Stimulated activated CD8-positive, alpha-beta memory T cell treated with anti-CD3 and anti-CD28 coated beads, Interleukin-2, amount 100 ng/mL, for 48 hours (primary cell): ENCODE measurements at places on chromosomes 5 and 9.

DNA sequence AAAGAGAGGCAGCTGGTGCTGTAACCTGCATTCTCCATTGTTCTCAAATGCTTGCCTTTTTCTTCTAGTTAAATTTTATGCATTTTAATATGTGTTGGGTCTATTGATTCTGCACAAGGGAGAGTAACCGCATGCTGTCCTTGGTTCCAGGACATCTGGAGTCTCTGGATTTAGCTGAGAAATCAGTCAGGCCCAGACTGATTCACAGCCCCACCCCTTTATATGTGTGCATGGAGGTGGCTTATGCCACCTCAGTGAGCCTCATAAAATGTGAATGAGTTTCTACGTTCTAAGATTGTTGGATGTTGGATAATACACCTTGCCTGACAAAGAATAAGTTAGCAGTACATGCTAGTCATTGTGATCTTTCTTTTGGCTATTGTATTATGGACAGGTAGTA is 110.1 kb upstream of the PANK3 start:
- no peak for DNase-seq

DNA sequence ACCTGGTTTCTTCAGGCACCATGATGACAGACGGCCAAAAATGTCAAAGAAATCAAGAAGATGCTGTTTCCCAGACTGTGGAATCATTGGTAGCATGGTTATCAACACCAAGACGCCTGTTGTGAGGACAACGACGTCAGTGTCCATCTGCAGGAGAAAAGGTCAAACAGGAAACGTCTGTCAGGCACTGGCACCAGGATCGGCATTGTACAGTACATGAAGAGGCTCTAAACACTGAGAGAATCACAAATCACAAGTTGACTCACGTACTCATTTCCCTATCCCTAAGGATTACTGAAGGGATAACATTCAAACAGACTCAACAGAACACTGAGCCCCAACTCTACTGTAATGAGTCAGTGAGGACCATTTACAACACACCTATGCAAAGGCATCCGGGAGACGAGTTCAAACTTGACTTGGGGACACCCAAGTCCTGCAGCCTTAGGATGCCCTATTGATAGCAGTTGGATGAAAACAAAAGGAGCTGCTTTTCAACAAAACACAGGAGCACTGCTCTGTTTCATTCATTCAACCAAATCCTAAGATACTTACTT is 21.0 kb downstream of the TSC1 start:
- no peak for DNase-seq

- DNase-seq, result no peak
These were observed 35.8 kb downstream of the IZUMO3 start for GRCh38 chr9:24509850-24510249.

GRCh38 chr5:141533897-141534296 is 45.0 kb downstream of the PCDHGC5 start:
- no peak for DNase-seq

- DNase-seq, result no peak
These were observed 195.0 kb downstream of the ADAMTSL1 start for GRCh38 chr9:18668944-18669343.

DNA sequence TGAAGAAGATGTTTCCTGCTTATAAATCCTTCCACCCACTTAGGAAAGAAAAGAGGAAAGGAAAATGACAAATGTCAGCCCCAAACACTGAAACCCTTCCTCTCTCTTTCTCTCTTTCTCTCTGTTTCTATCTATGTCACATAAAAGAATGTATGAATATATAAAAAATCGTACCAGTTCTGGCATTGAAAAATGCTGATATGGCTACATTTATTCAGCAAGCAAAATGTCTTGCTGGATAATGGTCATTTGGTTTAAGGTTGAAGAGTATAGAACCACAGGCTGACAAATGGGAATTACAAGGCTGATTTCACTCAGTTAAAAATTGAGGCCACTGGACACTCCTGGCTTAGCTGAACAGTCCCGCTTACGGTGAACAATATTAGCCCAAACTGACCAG is 335.9 kb downstream of the PARP8 start:
- DNase-seq, result no peak

DNA sequence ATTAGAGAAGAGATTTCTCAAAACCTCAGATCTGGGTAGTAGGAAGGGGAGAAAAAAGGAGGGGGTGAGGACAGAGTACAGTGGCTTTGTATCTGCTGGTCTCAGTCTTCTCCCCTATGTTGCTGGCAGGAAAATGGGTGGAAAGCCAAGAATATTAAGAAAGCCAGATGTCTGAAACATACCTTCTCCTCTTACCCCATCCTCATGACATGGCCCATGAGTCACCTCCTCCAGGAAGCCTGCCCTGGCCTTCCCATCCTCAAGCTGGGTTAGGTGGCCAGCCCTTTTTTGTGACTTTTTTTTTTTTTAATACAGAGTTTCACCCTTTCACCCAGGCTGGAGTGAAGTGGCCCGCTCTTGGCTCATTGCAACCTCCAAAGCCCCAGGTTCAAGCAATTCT is 61.8 kb downstream of the ABCA1 start:
- DNase-seq, result no peak

GRCh38 chr5:180807654-180808414 is 5.2 kb upstream of the MGAT1 start:
- no peak for DNase-seq

- no peak for DNase-seq
These were observed 127.5 kb upstream of the WWC1 start for GRCh38 chr5:168163966-168164365.

- no peak for DNase-seq
These were observed 590.7 kb downstream of the RAB3C start for GRCh38 chr5:59173578-59173977.

GRCh38 chr9:114210136-114210535 is 54.8 kb downstream of the COL27A1 start:
- no peak for DNase-seq

- no peak for DNase-seq
These were observed 149.2 kb upstream of the CDKN2B start for GRCh38 chr9:22158271-22158670.

DNA sequence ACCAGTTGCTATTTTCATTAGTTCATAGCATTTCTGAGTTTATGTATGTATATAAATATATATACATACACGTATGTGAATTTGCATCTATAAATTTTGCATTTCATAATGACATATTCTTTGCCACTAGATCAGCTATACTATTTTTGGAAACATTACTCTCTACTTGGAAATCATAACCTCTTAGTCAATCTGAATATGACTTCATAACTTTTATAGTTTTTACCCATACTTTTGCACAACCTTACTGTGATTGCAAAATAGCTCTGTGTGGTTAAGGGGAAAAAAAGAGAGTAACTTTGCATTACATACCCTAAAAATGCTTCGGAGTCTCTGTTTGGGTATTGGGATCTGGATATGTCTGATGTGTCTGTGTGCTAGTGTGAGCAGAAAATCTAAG is 44.9 kb upstream of the ADAMTSL1 start:
- no peak for DNase-seq

- no peak for DNase-seq
These were observed 2.5 kb downstream of the PDCD1LG2 start for GRCh38 chr9:5512658-5513452.

DNA sequence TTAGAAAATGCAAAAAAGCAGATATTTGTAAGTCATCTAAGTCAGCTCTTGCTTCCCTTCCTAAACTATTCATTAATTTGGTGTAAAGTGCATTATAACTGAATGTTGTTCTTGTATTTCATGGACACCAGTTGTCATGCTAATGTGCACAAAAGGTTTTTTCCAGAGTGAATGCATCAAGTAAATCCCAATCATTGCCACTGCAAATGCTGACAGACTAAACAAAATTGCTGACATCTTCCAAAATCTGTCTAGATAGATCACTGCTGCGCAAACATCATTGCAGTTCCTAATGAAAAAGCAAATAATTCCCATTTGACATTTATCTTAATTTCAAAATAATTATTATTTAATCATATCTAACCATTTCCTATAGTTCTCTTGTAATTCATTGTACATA is 161.7 kb downstream of the PDE4D start:
- DNase-seq, result no peak

DNA sequence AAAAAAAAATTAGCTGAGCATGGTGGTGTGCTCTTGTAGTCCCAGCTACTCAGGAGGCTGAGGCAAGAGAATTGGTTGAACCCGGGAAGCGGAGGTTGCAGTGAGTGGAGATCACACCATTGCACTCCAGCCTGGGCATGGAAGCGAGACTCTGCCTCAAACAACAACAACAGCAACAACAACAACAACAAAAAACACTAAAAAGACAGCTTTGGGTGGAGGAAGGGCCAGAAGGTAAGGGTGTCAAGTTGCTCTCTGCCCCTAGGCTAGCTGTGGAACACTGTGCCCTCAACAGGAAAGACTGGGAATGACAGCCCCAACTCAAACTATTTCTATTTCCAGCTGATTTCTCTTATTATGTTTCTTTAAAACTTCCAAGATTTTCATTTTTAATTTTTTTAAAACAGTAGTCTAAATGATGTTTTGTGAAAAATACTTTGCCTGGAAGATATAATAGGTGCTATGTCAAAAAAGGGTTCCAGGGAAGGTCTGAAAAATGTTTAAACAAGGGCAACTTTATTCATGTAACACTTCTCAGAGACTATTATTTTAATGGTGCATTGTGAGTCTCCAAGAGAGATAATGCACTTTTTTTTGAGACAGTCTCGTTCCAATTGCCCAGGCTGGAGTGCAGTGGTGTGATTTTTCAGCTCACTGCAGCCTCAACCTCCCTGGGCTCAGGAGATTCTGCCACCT is 29.9 kb downstream of the CLINT1 start:
- no peak for DNase-seq

DNA sequence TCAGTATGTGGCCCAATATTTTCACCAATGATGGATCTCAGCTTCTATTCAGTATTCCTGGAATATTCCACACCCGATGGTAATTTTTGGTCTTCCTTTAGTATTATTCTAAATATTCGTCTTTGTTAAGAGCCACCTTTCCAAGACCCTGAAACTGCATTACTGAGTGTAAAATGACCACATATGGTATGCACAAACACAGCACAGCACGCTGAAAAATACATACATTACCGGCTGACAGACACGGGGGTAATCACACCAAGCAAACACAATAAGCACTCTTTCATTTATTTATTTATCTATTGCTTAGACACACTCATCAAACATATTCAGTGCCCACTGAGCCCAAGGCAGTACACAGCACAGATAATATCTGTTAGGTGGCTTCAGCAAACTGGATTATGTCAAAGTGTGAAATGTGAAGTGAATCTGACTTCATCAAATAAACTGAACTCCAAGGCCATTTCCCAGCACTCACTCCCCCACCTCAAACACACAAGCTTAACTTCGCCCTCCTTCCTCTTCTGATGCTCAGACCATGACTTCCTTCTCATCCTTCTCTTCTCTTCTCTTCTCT is 1637.8 kb upstream of the C9orf72 start:
- DNase-seq, result no peak

- DNase-seq, result no peak
These were observed 4.7 kb upstream of the PTGR1 start for GRCh38 chr9:111604054-111604615.

DNA sequence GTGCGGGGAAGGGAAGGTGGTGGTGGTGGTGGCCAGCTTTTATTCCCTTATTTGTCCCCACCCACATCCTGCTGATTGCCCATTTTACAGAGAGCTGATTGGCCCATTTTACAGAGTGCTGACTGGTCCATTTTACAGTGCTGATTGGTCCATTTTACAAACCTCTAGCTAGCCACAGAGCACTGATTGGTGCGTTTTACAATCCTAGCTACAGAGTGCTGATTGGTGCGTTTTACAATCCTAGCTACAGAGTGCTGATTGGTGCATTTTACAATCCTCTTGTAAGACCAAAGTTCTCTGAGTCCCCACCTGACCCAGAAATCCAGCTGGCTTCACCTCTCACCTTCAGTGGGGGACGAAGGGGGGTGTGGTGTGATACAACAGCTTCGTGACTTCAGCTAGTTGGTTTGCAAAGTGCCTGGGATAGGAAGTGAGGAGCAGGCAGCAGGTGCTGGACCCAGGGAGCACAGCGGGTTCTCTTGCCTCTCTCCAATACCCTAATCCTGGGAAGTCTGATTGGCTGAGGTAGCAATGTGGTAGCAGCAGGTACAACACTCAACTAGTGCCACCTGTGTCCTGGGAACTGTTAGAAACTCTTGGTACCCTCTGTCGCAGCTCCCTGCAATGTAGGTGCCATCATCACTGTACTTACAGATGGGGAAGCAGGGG is 92.1 kb downstream of the BARX1 start:
- DNase-seq, result no peak

DNA sequence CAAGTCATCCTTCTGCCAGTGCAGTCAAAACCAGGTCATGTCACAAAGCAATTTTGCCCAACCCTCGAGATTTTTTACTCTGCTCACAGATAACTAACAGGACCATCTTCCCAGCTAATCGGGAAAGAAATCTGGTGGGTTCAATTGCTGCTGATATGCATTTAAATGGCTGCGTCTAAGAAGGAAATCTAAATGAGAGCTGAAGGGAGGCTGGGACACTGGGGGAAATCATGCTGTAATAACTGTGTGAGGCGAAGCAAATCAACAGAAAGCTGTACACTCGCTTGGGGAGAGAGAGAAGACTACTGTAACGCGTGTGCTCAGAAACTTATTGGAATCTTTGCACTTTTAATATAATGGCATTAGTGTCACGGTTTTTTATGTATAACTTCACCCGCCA is 535.0 kb downstream of the CDK5RAP2 start:
- no peak for DNase-seq

GRCh38 chr9:90698871-90699440 is 56.3 kb upstream of the DIRAS2 start:
- DNase-seq, result no peak

DNA sequence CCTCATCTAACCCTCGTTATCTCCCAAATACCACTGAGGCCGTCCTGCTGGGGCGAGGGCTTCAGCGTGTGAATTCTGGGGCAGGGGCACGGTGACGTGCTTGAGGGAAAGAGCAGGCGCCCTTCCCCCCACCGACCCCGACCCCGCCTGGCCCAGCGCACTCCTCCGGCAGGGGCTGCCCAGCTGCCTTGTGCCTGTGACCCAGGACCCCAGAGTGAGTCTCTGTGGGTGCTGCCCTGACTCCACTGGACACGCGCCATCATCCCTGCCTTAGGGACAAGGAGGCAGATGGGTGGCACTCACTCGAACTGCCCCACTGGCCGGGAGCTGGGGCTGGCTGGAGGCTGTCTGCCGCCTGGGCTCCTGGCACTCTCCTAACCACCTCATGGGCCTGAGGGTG is 136.2 kb upstream of the LPCAT1 start:
- no peak for DNase-seq

DNA sequence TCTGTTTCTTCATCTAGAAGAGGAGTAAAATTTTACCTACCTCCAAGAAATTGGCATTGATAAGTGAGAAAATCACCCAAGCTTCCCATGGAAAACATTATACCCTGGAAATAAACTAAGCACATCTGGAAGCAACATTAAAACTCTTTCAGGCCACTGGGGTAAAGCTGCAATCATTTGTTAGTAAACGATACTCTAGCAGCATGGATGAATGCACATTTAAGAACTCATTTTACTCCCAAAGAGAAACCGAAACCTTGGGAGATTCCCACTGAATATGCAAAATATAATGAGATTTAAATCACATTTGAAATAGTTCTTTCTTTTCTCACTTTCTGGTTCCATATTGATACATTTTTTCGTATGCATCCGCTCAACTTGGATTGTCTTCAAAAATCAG is 467.5 kb downstream of the EFNA5 start:
- no peak for DNase-seq

- no peak for DNase-seq
These were observed 1699.3 kb upstream of the CDH9 start for GRCh38 chr5:28737682-28738081.
